ENCODE measurements at places on chromosomes 7 and 10. TPM values are rescaled to one million over a fixed set of nuclear protein-coding genes. Genes with fewer than 3 reads are reported as not detected.

IL15RA gene
- total RNA-seq, result 11.9 TPM

CRCP gene
- total RNA-seq, result 29.1 TPM

CTAGE4 gene
- total RNA-seq, result 0.71 TPM

APBB1IP gene
- total RNA-seq, result not detected

C10orf67 gene
- total RNA-seq, result 0.53 TPM

PSMC2 gene
- 162 TPM for total RNA-seq

SORBS1 gene
- 0.35 TPM for total RNA-seq

COL13A1 gene
- total RNA-seq, result 21.3 TPM

TDRD1 gene
- not detected for total RNA-seq

PNPLA8 gene
- 25.7 TPM for total RNA-seq

TMEM26 gene
- 0.18 TPM for total RNA-seq

PNLIPRP1 gene
- not detected for total RNA-seq

CAV2 gene
- 192 TPM for total RNA-seq

GRM8 gene
- total RNA-seq, result not detected

FAM25G gene
- total RNA-seq, result not detected

CYP3A7 gene
- not detected for total RNA-seq

MSMB gene
- total RNA-seq, result not detected

FGL2 gene
- total RNA-seq, result not detected

SFRP5 gene
- total RNA-seq, result not detected

CACNA2D1 gene
- total RNA-seq, result 12.8 TPM

GPNMB gene
- total RNA-seq, result 19.6 TPM

GRK5 gene
- total RNA-seq, result 9.2 TPM

CFAP58 gene
- not detected for total RNA-seq

TBX20 gene
- not detected for total RNA-seq

JAKMIP3 gene
- 0.35 TPM for total RNA-seq

EN2 gene
- total RNA-seq, result not detected

ABCB1 gene
- not detected for total RNA-seq

COPG2 gene
- total RNA-seq, result 18.4 TPM

GOLGA7B gene
- not detected for total RNA-seq

HSPA12A gene
- total RNA-seq, result 12.4 TPM

AKR1D1 gene
- not detected for total RNA-seq

FFAR4 gene
- not detected for total RNA-seq

ZNF107 gene
- 0.86 TPM for total RNA-seq

UCN3 gene
- not detected for total RNA-seq

NRCAM gene
- total RNA-seq, result 1.1 TPM

TLX1 gene
- total RNA-seq, result not detected

PRPS1L1 gene
- not detected for total RNA-seq

PDE1C gene
- 0.86 TPM for total RNA-seq

HKDC1 gene
- total RNA-seq, result 0.29 TPM

VWA2 gene
- not detected for total RNA-seq

CYP2C19 gene
- total RNA-seq, result not detected

IGF2BP3 gene
- 20.2 TPM for total RNA-seq

TRIM56 gene
- 11.2 TPM for total RNA-seq

Measured in myometrial cell (primary cell).